ENCODE measurements at places on chromosomes 12 and 14.
A peak's percentile ranks its signal among the peaks of the same experiment; 100 is the strongest.

DNA sequence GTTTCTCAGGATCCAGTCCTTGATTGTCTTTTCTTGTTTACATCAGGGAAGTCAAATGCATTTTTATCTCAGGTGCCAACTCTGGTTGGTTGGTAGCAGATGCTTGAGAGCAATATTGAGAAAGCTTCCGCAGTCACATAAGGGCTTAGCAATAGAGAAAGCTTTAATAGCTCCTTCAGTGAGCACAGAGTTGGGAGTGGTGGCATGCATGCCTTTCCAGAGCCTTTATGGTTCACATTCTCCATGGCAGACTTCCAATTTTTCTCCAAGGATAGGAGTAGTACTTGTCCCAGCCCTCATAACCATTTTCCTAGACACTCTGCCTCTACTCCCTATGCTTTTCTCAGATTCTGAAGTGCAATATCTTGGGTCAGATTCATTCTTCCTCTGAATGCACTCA lies 280.4 kb downstream of the AEBP2 start:
- DNase-seq, result no peak

- DNase-seq, result peak; percentile 31
These were observed 46.0 kb upstream of the EVL start for GRCh38 chr14:100019156-100019744.

DNA sequence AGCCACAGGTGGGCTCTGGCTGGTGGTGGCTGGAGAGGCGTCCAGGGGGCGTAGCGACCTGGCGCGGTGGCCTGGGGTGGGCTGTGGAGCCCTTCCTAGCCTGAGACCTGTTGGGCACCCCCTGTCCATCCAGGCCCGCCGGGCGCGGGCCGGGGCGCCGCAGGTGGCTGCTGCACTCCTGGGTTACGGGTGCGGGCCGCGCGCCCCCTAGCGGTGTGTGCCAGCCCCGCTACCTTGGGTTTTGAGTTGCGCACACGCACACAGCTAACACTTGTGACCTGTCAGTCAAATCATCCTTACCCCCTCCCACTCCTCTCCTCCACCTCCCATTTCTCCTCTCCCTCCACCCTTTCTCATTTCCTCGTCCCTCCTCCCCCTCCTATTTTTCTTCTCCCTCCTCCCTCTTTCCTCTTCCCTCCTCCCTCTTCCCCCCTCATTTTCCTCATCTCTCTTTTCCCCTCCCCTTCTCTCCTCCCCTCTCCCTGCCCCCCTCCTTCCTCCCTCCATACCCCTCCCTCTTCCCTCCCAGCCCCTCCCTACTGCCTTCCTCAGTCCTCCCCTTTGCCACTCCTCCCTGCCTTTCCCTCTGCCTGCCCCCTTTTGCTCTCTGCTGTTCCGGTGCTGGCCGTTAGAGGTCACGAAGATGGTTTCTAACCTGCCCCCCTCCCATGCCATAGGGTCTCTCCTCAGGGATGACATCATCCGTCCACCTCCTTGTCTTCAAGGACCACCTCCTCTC lies 2.3 kb downstream of the MEG3 start:
- DNase-seq, result peak; percentile 81

- no peak for DNase-seq
These were observed 68.4 kb upstream of the FAM222A start for GRCh38 chr12:109645194-109645593.

DNA sequence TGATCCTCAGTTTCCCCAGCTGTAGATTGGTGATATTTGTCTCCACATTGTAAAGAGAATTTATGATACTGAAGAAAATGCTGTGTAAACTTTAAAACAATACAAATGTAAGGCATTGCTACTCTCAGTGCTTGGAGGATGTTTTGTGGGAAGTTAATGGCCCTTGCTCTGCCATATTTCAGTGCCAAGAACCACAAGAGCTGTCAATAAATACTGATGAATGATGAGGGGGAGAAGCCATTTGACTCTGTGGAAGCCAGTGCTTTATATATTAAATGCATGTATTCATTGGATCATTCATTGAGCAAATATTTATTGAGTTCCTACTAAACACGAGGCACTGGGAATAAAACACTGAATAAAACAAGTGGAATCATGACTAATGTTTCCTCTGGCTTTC lies 30.8 kb downstream of the CACNA1C start:
- no peak for DNase-seq

- no peak for DNase-seq
These were observed 3.2 kb downstream of the CRIP2 start for GRCh38 chr14:105477660-105478397.

GRCh38 chr14:91835920-91836843 lies 31.2 kb downstream of the TC2N start:
- DNase-seq, result no peak

GRCh38 chr14:103716899-103717411 lies 1.3 kb downstream of the ZFYVE21 start:
- no peak for DNase-seq

DNA sequence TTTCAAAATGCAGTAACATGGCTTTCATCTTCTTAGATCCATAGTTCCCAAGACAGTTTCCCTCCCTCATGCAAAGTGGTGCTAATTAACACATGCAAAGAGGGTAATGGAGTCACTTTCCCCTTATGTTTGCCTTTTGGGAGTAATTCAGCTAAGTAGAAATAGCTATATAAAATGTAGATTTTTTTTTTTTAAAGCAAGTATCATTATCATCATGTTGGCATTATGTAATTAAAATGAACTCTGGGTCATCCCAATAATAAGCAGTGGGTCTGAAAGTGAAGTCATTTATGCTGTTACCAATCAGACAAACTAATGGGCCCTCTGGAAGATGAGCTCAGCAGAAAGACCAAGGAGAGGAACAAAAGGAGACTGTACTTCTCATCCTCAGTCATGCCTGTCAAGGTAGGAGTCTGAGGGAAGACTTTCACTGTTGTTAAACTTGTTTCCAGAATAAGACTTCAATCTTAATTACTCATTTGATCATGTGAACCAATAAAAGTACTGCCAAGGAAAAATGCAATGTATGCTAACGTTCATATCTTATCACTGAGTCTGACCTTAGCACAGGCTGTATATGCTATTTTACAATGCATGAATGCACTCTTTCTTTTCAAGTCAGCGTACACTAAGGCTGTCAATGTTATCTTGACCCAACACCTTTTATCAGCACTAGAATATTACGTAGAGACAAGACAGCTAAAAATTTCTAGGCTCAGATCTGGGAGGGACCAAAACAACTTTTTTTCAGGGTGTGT lies 26.8 kb downstream of the AREL1 start:
- no peak for DNase-seq

DNA sequence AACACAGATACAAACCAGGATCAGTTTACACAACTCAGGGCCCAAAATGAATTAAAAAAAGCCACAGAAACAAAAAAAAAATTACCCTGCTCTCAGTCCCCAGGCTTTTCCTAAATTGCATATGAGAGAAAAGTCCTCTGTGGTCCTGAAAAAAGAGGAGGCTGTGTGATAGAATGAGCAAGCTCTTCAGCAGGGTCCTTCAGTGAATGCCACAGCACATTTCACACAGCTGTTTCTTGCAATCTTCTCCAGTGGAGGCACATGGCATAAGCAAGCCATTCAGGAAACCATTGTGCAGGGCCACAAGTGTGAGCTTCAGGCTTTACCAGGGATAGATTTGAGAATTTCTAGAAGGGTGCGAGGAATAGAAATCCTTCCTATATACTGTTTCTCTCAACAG lies 168.5 kb downstream of the PPM1H start:
- no peak for DNase-seq

GRCh38 chr12:77469578-77470333 lies 360.9 kb upstream of the NAV3 start:
- no peak for DNase-seq

DNA sequence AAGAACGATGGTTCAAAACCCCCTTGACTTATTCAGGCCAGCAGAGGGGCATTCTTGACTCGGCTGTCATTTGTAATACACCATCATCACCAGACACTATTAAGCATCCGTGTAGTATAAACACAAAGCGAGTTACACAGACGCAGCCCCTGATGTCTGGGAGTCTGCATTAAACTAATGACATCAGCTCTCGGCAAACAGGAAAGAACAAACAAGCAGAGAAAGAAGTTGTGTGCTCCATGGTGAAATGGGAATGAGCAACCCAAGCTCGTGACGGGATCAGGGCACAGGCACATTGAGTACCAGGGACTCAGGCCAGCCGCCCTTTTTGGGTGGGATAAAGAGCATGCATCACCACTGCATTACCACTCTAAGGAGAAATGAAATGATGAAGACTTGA lies 460.1 kb downstream of the MED13L start:
- no peak for DNase-seq

- no peak for DNase-seq
These were observed 92.8 kb downstream of the SINHCAF start for GRCh38 chr12:31233061-31233730.

DNA sequence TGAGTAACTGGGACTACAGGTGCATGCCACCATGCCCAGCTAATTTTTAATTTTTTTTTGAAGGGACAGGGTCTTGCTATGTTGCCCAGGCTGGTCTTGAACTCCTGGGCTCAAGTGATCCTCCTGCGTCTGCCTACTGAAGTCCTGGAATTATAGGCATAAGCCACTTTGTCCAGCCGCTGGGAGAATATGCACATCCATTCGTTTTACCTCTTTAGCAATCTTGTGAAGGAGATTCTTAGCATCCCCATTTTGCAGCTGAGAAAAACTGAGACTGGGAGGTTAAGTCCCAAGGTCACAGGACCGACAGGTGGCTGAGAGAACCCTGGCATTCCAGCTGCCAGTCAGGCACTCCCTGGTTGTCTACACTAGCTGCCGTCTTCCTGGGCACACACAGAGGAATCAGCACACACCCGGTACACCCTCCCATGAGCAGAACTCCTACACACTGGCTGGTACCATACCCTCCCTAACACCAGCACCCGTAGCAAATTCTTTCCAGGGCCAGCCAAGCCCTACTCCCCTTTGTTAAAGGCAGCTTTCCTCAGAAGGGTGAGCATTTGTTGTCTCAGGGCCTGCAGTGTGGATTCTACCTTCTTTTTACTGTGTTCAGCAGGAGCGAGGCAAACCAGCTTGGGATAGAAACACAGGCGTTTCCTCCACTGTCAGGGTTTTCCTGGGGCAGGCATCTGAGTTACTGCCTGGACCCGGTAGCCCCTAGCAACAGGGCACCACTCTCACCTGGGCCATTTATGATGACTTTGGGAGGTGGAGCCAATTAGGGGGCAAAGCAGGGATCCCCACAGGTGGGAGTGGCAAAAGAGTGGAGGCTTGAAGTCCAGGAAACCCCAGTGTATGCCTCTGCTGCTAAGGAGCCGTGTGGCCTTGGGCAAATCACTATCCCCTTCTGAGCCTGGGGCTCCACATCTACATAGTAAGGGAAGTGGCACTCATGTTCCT lies 70.2 kb downstream of the IRF2BPL start:
- no peak for DNase-seq

- no peak for DNase-seq
These were observed 36.0 kb upstream of the PPP4R3A start for GRCh38 chr14:91545946-91546716.

- DNase-seq, result peak; percentile 94
These were observed 389.8 kb downstream of the NUAK1 start for GRCh38 chr12:105748806-105749600.

DNA sequence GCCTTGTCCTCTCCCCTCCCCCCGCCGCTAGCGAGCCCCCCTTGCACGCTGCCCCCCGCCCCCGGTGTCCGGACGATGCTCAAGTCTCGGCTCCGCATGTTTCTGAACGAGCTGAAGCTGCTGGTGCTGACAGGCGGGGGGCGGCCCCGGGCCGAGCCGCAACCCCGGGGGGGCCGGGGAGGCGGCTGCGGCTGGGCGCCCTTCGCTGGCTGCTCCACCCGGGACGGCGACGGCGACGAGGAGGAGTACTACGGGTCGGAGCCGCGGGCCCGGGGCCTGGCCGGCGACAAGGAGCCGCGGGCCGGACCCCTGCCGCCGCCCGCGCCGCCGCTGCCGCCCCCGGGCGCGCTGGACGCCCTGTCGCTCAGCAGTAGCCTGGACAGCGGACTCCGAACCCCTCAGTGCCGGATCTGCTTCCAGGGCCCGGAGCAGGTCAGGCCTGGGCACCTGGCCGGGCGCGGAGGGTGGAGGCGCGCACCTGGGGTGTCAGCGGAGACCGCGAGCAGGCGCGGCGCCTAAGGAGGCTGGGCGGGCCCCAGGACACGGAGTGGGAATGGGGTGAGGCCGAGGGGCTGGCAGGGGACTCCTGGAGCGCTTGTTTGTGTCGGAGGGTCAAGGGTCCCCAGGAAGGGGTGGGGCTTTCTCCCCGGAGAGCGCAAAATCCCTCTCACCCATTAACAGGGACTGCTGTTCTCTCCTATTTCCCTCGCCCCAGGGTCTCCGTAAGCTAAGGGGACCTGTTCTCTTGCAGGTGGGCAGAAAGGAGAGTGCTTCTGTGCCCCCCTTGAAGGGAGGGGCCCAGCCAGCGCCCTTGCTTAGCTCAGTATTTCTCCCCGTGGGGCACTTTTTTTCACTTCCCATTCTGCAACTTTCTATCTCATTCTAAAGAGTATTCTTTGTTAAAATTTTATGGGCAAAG lies 810 bp downstream of the MARCHF9 start:
- DNase-seq, result no peak

DNA sequence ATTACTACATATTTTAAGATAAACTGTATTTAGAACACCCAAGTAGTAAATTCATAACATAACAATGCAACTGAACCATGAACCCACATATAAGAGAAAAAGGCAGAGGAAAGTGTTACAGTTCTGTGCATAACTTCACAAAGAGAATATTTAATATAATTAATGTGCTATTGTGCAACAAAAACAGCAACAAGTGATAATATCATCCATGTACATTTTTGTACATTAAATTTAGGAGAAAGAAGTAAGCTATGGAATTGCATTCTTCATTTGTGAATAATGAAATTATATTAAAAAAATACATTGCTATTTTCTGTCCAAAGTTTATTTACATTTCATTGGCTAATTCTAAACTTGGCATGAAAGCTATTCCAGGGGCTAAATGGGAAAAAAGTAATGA lies 72.6 kb downstream of the PLEKHG7 start:
- no peak for DNase-seq

All from fibroblast of pulmonary artery (primary cell).